ENCODE measurements at places on chromosomes 12 and 14.

GRCh38 chr14:32256576-32256975, 53.5 kb upstream of the RNU6-8 start:
- peak; percentile 53 for DNase-seq

DNA sequence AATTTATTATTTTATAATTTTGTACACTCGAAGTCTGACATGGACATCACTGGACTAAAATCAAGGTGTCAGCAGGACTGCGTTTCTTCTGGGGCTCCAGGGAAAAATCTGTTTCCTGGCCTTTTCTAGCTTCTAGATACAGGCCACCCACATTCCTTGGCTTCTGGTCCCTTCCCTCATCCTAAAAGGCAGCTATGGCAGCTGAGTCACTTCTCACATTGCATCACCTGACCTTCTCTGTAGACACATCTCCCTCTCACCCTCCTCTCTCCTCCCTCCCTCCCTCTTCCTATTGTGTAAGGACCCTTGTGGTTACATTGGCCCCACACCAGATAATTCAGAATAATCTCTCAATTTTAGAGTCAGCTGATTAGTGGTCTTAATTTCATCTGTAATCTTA, 92.4 kb downstream of the RPS6KA5 start:
- peak; percentile 9 for DNase-seq

DNA sequence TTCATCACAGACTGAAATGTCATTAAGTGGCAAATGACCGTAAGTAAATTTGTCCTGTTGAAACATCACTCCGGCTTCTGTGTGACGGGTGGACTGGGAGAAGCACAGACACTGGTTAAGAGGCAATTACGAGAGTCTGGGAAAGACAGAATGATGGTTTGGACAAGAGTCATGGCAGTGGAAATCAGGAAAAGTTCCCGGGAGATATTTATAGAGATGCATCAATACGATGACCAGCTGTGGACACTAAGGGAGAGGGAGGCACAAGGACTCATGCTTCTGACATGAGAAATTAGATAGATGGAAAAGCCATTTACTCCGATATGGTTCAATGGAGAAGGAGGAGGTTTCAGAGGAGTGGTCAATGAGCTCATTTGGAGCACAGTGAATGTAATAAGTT, 27.3 kb downstream of the CKAP4 start:
- DNase-seq: no peak

GRCh38 chr12:56980268-56980667, 22.9 kb upstream of the RDH16 start:
- no peak for DNase-seq

All from AG10803 (cell line).